ENCODE measurements at places on chromosomes 13 and 19.

- DNase-seq = no peak
Observed at GRCh38 chr13:49893591-49893990, 42.5 kb downstream of the SPRYD7 start.

GRCh38 chr13:29923554-29924481 is 73.4 kb upstream of the UBL3 start:
- no peak for DNase-seq

DNA sequence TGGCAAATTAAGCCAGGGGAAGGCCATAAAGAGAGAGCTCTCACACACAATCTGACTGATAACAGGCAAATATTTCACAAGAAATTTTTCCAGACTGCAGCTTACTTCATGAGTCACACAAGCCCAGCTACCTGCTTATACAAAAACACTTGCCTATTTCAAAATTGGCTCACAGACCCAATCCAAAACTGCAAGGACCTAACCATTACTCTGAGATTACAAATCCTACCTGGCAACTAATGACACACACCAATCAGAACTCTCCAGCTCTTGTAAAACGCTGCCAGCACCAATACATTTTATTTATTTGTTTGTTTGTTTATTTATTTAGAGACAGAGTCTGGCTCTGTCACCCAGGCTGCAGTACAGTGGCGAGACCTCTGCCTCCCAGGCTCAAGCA is 18.1 kb upstream of the ZFP82 start:
- DNase-seq = no peak

DNA sequence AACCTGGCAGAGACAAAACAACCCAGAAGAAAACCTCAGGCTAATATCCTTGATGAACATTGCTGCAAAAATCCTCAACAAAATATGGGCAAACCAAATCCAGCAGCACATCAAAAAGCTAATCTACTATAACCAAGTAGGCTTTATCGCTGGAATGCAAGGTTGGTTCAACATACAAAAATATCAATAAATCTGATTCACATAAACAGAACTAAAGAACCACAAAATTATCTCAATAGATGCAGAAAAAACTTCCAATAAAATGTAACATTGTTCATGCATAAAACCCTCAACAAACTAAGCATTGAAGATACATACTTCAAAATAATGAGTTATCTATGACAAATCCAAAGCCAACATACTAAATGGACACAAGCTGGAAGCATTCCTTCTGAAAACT is 8.8 kb downstream of the ZNF724 start:
- DNase-seq = no peak

DNA sequence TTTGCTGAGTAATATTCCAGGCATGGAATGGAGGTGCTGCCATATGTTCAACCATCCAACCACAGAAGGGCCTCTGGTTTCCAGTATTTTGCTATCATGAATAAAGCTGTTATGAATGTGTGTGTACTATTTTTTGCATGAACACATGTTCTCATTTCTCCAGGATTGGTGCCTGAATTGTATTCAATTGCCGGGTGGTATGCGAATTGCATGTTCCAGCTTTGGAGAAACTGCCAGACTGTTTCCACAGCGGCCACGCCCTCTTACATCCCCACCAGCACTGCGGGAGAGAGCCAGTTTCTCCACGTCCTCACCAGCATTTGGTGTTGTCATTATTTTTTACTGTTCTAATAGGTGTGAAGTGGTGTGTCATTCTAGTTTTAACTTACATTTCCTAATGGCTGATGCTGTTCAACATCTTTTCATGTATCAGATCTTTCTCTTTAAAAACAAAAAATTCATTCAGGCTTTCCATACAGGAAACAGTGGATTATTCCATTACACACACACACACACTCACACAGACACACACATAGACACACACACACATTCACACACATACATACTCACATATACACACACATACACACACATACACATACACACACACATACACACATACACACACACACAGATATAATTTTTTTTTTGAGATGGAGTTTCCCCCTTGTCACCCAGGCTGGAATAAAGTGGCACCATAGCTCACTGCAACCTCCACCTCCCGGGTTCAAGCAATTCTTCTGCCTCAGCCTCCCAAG is 154.1 kb downstream of the PTPRS start:
- DNase-seq = no peak

DNA sequence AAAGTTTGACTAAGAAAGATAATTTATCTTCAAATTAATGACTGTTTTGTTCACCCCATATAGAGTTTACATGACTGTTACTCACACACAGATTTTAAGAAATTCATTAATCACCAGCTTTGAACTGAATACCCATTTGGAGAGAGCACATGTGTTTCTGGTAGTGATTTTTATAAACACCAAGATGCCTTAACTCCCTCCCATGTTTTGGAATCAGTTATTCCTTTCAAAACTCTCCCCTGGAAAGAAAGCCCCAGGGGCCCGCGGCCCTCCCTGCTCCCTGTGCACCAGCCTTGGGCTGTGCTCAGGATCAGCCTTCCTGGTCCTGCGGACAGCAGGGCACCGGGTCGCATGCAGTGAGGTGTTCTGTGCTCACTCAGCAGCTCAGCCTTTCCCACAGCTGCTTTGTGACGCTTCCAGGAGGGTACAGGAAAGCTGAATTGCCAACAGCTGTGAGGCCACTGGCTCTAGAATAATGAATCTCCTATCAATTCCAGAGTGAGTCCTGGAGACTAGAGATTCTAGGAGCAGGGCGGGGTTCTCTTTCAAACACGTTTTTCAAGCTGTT is 483.2 kb downstream of the EFNB2 start:
- DNase-seq = no peak

DNA sequence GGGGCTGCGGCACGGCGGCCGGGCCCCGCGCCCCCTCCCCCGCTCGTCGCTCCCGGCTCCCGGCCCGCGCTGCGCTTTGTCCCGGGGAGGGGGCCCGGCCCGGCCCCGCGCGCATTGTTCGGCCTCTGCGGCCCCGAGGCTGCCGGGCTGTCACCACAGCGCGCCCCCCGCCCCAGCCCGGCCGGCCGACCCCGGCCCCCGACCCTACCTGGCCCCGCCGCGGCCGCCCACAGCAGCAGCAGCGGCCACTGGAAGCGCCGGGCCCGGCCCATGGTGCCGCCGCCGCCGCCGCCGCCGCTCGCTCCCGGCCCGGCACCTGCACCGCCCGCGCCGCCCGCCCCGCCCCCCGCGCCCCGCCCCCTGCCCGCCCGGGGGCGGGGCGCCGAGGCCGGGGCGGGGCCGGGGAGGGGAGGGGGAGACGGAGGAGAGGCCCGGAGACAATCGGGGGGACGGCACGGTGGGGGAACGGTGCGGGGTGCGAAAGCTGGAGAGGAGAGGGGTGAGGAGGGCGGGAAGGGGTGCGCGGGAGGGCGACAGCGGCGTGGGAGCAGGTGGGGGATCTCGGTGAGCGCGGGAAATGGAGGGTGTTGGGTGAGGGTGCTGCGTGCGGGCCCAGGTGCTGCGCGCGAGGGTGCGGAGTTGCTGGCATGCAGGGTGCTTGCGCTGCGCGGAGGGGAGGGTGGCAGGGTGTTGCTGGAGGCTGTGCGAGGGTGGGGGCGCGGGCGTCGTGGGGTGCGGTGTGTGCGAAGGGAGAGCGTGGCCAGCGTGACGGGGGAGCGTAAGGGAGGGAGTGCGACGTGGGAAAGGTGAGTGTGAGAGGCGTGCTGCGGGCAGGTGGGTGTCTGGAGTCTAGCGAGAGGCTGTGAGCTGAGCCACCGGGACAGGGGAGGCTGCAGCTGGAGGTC is at the start of gene CADM4:
TSS of gene CADM4 (minus strand) at position 332 of the 905 bp plus-strand sequence. CDS start at position 272, 60 bp downstream.
- no peak for DNase-seq

GRCh38 chr13:20525144-20525600 is 485 bp downstream of the CRYL1 start:
- no peak for DNase-seq

DNA sequence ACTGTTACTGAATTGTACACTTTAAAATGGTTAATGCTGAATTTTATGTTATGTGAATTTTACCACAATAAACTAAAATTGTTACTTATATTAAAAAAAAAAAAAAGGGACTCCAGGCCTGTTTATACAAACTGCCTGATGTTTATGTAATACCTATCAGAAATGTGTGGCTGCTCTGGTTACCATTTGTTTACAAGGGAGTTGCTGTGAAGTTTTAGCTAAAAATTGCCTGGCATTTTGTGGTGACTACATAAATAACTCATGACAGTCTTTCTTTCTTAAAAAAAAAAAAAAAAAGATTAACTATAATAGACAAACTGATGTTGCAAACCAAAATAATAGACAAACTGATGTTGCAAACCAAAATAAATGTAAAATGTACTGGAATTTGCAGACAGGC is 71.8 kb downstream of the CDADC1 start:
- DNase-seq = no peak

DNA sequence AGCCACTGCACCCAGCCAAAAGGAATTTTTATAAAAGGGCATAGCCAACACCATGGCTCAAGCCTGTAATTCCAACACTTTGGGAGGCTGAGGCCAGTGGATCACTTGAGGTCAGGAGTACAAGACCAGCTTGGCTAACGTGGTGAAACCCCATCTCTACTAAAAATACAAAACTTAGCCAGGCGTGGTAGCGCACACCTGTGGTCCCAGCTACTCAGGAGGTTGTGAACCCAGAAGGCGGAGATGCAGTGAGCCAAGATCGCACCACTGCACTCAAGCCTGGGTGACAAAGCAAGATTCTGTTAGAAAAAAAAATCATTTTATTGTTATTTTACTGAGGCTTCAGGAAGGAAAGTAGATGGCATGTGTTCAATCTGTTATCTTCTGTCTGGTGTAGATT is 31.3 kb upstream of the FOXO1 start:
- no peak for DNase-seq

- DNase-seq = no peak
Observed at GRCh38 chr13:34462843-34463242, 479.2 kb upstream of the NBEA start.

DNA sequence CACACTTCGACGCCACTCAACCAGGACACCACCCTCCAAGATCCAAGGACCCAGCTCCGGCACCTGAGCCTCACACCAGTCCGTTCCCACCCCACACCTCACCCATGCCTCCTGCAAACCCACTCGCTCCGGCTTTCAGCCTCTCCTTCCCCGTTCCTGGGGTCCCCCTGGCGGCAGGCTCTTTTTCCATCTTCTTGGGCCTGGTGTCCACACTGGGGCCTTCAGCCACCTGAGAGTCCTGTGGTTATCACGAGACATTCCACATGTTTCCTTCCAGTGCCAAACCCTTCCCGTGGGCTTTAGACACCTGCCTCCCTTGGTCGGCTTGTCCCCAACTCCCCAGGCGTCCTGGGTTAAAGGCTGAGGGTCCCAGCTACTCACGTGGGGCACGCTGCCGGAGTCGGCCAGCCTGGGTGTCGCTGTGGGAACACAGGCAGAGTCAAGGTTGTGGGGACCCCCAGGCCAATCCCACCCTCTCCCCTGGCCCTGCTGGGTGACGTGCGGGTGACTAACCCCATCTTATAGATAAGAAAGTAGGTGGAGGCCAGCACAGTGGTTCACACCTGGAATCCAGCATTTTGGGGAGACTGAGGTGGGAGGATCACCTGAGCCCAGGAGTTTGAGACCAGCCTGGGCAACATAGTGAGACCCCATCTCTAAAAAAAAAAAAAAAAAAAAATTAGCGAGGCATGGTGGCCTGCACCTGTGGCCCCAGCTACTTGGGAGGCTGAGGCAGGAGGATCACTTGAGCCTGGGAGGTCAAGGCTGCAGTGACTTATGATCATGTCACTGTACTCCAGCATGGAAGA is 1.9 kb downstream of the JSRP1 start:
- DNase-seq = no peak

- DNase-seq = no peak
Observed at GRCh38 chr19:14019100-14019499, 8.8 kb upstream of the RLN3 start.

GRCh38 chr19:51572410-51572809 is 1.3 kb downstream of the ZNF175 start:
- no peak for DNase-seq

DNA sequence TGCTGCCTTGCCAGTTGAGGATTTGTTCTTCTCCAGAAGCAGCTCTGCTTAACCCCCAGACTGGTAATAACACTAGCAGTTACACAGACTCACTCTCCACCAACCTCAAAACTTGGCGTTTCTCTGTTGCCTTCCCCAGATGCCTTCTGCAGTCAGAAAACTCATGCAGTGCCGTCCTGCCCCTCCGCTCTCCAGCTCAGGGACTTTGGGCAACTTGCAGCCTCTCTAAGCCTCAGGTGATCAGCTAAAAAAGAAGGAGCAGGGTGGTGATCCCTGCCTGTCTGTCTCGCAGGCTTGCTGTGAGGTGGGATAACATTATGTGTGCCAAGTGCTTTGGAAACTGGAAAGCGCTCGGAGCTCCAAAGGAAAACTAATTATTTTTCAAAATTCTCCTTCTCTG is 391.6 kb downstream of the HS6ST3 start:
- no peak for DNase-seq

GRCh38 chr13:99288089-99288488 is 19.1 kb downstream of the GPR183 start:
- no peak for DNase-seq

DNA sequence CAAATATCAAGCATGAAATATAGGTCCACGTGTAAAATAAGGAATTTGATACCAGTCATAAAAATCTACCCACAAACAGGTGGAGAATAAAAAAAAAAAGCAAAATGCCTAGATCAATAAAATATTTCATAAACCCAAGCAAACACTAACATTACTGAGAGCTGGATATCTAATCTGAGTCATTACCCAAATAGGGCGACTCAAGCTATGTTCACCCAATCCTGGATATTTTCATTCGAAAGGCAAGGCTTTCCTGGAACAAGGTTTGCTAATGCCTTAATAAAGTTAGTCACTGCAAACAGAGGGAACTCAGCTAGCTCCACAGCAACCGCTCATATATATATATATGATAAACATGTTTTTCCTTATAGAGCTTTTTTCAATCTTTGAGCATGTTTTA is 33.5 kb upstream of the TM9SF2 start:
- DNase-seq = no peak

DNA sequence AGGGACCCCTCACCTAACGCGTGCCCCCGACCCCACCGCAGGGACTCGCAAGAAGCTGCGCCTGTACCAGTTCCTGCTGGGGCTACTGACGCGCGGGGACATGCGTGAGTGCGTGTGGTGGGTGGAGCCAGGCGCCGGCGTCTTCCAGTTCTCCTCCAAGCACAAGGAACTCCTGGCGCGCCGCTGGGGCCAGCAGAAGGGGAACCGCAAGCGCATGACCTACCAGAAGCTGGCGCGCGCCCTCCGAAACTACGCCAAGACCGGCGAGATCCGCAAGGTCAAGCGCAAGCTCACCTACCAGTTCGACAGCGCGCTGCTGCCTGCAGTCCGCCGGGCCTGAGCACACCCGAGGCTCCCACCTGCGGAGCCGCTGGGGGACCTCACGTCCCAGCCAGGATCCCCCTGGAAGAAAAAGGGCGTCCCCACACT is 4.7 kb upstream of the MYBPC2 start:
- DNase-seq = no peak

DNA sequence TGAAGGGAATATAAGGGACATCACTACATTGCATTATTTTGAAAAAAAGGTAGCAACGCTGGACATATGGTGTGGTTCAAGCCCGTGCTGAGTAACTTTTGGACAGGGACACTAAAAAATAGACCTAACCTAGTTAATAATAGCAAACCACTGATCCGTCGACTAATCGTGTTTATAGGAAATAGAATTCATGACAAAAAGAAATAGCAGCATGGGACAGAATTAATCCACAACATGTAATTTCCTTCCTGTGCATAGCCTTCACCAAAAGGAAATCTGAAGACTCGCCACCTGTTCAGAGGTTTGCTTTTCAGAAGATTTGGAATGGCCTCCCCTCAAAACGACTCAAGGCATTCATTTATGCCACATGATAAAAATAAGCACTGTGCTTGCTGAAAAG is 128.7 kb downstream of the FGF14 start:
- no peak for DNase-seq

GRCh38 chr19:44260343-44260681 is 626 bp downstream of the ZNF233 start:
- no peak for DNase-seq
